Stimulated activated CD8-positive, alpha-beta memory T cell treated with anti-CD3 and anti-CD28 coated beads, Interleukin-15, amount 100 ng/mL, for 24 hours (primary cell): ENCODE measurements at places on chromosomes 5 and 9.

GRCh38 chr9:73007966-73008672, 55.3 kb upstream of the ALDH1A1 start:
- DNase-seq = no peak

- no peak for DNase-seq
Measured at GRCh38 chr5:68352166-68352565, 136.6 kb downstream of the PIK3R1 start.

DNA sequence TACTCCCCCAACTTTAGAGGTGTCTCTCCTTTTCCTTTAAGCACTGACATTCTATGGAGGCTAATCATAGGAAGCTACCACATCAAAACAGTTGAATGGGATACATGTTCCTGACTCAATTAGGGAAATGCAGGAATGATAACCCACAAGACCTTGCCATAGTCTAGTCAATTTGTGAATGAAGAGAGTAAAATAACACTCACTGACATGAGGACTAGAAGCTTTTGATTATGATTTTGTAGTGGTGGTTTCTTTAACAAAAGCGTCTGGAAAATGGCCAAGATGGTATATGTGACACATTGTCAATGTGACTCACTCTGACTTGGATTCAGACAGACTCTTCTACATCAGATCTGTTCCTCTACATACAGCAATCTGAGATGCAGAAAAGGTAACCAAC, 13.7 kb upstream of the PRELID2 start:
- DNase-seq = no peak

DNA sequence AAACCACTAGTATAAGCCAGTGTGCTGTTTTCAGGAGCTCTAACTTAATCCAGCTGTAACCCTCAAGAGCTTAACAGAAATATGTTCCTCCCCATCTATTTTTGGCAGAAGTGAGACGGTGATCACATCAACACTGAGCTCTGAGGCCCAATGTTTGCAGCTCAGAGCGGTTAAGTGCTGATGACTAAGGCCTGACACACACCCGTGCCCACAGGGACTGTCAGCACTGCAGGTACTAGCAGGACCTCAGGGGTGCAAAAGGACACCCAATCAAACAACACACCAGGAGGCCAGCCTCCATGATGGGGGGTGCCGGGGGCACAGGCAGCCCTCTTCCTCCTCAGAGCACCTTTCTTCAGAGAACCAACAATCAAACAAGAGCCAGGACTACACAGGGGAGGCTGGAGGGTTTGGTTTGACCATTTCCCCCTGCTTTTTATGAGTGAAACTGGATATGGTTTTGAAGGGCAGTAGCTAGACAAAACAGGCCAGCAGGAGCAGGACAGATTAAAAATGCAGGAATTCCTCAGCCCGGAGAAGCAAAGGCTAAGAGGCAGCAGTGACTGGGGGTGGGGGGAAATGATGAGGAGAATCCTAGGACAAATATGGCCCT, 61.3 kb downstream of the RAPGEF1 start:
- DNase-seq = no peak

DNA sequence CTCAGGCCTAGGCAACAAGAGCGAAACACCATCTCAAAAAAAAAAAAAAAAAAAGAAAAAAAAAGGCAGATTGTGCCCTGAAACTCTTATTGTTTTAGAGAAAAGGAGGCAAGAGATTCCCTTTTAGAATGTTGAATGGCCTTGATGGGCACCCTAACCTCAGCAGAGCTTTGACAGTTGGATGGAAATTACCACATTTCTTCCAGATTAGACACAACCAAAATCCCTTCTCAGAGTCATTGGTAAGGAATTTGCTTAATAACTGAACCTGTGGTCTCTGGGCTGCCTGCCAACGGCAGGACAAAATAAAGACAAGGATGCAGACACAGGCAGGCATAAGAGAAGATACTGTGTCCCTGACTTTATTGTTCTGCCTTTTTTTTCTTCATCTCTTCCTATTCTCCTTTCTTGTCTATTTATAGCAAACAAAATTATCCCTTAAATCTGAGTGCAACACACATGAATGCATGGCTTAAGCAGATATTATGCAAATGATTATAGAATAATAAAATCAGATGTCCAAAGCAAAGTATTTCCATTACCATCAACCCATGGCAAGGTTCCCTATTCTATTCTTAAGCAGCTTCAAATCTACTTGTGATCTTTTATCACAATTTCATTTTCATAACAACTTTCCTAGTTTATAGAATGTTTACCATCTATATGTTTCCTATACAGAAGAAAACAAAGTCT, 37.3 kb upstream of the TRIO start:
- no peak for DNase-seq
